ENCODE measurements at places on chromosomes 4 and X.
A peak's percentile ranks its signal among the peaks of the same experiment; 100 is the strongest.

- no peak for DNase-seq
Observed at GRCh38 chr4:62080431-62080830, 880.3 kb downstream of the ADGRL3 start.

- DNase-seq, result no peak
Observed at GRCh38 chrX:83416273-83416672, 91.8 kb upstream of the POU3F4 start.

DNA sequence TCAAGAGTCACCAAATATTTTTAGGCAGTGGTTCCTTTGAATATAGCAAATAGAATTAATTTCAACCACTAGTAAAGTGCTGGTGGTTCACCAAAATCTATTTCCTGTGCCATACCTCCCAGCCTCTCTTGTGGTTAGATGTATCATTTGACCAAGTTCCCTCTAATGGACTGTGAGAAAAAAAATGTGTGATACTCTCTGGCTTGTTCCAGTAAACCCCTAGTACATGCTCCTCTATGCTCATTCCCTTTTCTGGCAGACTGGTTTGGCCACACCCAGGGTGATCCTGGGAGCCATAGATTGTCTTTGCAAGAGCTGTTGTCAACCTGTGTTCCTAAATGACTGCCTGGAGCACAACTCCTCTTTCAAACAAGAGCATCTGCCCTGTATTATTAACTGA, 109.5 kb downstream of the FRAS1 start:
- DNase-seq, result no peak

DNA sequence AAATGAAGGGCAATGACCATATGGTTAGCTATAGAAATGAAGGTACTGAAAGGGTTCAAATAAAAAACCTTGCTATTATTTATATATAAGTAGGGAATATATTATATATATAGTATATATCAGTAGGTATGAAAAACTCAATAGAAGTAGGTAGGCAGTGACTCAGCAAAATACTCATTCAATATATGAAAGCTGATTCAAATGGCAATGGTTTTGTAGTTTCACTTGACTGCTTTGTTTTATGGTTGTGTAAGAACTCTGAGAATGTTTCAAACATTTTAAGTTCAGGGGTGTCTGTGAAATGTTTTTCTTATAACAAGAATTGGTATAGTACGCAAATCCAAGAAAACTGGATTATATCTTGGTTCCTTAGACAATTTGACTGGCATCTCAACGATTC, 4.1 kb downstream of the ZNF280C start:
- DNase-seq, result no peak

GRCh38 chr4:140049849-140050637, 103.9 kb downstream of the MAML3 start:
- peak; percentile 25 for DNase-seq

DNA sequence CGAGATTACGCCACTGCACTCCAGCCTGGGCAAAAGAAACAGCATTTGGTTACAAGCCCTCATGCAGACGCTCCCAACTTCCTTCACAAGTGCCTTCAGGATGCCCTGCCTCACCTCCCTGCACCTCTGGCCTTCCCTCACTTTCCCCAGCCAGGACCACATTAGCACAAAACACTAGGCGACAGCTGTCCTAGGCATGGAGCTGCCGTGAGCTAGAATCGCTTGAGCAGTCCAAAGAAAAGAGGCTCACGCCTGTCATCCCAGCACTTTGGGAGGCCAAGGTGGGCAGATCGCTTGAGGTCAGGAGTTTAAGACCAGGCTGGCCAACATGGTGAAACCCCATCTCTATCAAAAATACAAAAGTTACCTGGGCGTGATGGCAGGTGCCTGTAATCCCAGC, 15.8 kb downstream of the RNF212 start:
- no peak for DNase-seq

DNA sequence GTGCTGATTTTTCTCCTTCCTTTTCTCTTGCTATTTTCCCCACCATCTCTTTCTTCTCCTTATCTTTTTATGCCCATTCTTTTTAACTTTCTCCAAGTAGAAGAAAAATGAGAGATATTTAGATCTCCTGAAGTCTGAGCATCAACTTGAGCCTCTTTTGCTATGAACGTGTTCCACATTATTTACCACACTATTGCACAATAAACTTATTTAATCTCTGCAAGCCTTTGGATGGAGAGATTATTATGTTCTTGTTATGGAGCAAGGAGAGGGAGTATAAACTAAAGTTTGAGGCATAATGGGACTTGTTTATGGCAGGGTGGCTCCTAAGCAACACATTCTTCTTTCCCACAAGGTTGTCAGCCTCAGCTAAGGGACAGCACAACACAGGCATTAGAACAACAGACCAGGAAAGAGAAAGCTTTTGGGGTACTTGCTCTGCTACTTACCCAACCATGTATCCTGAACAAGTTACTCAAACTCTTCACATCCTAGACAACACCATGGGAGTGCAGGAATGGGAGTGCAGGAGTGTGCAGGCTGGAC, 365.5 kb upstream of the BOD1L1 start:
- DNase-seq, result no peak

DNA sequence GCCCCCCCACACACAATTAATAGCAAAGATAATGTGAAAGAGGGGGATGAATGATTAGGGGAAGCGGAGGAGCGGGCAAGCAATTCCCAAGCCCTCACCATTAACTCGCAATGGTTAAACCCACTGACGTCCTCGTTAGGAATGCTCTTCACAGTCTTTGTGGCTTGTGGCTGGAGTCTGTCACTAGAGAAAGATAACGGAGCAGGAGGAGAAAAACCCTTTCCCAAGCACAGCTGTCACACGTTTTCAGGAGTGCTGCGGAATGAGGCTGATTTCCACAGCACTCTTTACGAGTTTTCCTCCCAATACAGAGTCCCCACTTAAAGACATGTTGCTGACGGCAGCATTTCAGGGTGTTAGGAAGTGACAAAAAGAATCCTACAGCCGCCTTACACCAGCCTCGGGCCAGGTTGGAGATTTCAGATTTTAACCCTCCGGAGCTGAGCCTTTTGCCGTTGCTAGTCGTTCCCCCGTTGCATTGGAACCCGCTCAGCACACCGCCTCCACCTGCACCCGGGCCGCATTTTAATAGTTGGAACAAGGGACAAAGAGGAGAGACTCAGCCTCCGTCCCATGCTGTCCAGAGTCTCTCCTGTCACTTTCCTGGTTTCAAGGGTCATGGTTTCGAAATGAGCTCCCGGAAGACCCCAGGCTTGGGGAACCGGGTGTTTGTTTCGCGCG, 92.2 kb downstream of the GEMIN8 start:
- DNase-seq, result no peak

DNA sequence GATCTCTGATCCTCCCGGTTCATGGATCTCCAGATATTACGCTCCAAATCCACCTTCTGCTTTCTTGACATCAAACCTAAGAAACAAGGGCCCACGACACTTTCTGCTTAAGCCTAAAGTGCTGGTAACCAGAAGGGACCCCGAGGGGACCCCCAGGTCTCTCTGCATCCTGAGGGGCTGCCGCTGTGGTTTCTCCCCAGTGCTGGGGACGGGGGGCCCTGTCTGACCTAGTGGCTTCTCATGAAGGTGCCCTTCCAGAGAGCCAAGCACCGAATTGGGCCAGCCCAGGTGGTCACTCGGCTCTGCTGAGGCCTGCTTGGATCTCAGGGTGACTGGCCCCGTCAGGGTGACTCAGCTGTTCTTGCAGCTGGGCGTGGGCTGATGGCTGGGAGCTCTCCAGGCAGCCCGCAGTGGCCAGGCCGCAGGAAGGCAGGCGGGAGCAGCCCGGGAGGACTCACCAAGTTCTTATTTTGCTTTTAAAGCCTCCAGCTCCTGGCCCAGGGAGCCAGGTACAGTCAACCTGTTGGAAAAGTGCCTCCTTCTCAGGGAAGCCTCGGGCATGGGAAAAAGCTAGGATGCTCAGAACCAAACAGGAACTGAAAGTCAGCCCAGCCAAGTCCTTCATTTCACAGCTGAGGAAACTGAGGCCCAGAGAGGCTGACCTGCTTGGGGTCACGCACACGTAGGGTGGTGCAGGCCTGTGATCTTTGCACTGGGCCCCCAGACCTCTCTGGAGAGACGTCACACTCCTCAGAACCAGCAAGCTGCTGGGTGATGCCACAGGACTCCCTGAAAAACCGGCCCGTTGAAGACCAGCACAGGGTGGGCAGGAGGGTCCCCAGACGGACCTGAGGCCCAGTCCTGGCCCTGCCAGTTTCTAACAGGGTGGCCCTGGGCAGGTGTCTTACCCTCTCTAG, 16.7 kb downstream of the BLOC1S4 start:
- no peak for DNase-seq

DNA sequence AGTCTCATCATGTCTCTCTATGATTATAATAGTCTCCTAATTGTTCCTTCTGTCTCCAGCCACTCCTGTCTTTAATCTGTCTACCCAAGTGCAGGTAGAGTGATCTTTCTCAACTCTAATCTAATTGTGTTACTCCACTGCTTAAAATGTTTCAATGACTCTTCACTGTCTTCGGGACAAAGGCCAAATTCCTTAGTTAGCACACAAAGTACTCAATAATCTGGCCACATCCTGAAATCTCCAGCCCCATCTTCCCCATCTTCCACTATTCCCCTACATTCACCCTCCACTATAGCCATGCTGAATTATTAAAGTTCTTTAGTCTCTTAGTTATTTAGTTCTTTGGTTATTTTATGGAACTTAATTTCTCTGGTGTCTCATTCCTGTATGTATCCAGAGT, 353.3 kb downstream of the OPHN1 start:
- DNase-seq, result no peak

GRCh38 chr4:7698584-7698983, 241.1 kb downstream of the AFAP1 start:
- no peak for DNase-seq

DNA sequence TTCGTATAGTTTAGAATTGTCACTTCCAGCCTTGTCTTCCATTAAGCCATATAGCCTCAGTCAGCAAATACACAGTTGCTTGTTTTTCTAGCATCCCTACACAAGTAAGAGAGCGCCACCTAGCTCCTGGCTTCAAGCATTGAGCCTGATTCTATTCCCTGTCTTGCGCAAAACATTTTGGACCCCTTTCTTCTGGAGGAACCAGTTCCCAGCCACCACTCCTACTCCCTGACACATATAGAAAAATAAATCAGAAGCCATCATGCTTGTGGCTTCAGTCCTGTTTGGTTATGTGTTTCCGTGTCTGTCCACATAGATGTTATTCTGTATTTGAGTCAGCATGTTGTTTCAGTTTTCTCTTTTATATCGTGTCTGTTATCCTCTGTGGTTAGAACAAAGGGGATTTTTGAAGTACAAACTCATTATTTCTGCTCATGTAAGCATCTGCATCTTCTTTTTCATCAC, 59.9 kb downstream of the GK start:
- DNase-seq, result peak; percentile 72

GRCh38 chrX:107730298-107730655, 45.3 kb downstream of the TSC22D3 start:
- DNase-seq, result no peak

GRCh38 chr4:114694770-114695169, 96.2 kb downstream of the UGT8 start:
- peak; percentile 11 for DNase-seq

GRCh38 chr4:29243851-29244250, 1476.3 kb upstream of the PCDH7 start:
- DNase-seq, result no peak

Data from GM10248 (cell line).